ENCODE measurements at places on chromosomes 7 and 10.
A peak's percentile ranks its signal among the peaks of the same experiment; 100 is the strongest.

- no peak for DNase-seq
Measured at GRCh38 chr7:38679419-38679818, 48.2 kb upstream of the AMPH start.

DNA sequence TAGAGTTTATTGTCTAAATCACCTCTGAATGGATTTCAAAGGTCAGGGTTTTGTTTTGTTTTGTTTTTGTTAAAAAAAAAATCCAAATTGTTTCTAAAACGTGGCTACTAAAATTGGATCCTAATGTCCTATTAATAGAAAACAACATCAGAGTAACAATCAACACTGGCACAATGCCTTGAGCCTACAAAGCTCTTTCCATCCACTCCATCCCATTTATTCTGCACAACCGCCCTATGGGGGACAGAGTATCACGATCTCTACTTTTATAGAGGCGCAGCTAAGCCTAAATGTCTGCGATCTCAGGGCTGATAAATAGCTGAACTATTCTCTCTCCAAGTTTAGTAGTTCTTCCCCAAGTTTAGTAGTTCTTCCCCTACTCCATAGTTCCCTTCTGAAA lies 78.8 kb downstream of the FGFR2 start:
- DNase-seq = no peak

DNA sequence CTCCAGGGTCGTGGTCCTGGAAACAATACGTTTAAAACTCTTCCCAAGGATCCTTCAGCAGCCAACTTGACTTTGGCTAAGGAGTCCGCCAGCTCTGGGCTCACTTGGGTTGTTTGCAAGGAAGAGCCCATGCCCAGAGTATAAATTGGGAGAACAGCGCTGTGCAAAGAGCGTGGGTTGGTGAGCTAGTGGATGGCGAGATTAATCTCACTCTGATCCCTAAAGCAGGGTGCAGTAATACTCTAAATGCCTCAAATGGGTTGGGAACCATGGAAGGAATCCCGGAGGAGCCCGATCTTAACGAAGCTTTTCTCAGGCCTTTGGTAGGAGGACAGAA lies 495 bp upstream of the SDHAF3 start:
- DNase-seq = no peak

GRCh38 chr10:30573721-30574431 lies 55.7 kb downstream of the LYZL2 start:
- no peak for DNase-seq

DNA sequence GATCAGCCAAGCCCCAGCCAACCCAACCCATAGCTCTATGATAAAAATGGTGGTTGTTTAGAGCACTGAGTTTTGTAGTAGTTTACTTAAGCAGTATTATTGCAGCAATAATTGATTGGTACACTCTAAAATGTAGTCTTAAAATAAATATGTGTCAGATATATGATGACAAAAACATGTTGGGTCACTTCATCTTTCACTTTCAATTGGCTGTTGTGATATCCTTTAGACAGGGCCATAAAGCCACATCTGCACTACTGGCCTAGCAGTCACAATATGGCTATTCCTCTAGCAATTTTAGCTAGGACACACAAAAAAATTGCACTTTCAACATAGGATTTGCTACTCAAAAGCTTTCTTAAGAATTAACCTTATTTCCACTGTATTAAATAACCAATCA lies 5.9 kb upstream of the CAV1 start:
- no peak for DNase-seq

DNA sequence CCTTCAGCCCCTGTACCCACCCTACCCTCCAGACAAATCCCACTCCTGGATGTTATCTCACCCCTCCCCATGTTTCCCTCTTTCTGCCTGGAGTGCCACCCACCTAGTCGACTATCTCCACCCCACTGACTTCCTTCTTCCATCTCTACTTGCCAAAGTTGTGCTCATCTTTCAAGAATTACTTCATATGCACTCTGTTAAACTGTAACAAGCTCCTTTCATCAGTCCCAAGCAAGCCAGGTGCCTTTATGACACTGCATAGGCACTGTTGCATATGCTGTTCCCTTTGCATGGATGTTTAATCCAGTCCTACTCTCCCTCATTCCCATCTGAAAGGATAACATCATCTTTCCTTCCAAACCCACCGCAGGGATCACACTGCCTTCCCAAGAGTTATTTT lies 8.9 kb upstream of the CDK1 start:
- no peak for DNase-seq

GRCh38 chr10:72014785-72015480 lies 50.7 kb downstream of the CHST3 start:
- DNase-seq = no peak

GRCh38 chr7:92072121-92072520 lies 62.2 kb downstream of the CYP51A1 start:
- DNase-seq = no peak

DNA sequence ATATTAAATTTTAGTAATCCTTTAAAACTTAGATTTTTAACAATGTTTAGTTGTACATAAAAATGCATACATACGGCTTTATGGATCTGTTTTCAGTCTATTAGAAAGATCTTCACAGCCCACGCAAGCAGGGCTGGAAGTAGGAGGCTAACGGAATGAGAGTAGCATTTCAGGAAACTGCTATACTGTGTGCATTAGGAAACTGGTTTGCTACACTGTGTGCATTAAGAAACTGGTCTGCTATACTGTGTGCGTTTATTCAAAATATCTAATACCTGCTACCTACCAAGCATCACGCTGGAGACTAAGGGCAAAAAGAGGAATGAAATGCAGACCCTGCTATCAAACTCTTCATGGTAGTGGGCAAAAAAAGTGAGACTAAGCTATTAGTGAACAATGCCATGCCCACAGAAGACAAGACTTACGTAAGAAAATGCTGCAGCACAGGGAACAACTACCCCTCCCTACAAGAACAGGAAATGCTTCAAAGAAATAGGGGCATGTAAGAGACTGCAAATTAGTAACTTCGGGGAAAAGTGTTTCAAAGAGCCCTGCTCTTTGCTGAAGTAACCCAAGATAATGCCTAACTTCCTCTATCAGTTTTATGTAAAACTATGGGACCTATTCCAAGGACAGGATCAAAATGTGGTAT lies 11.3 kb downstream of the RAB11FIP2 start:
- DNase-seq = peak; percentile 5

GRCh38 chr10:43671659-43672531 lies 23.2 kb upstream of the ZNF32 start:
- DNase-seq = peak; percentile 73

- no peak for DNase-seq
Measured at GRCh38 chr7:49294611-49295010, 370.3 kb downstream of the CDC14C start.

DNA sequence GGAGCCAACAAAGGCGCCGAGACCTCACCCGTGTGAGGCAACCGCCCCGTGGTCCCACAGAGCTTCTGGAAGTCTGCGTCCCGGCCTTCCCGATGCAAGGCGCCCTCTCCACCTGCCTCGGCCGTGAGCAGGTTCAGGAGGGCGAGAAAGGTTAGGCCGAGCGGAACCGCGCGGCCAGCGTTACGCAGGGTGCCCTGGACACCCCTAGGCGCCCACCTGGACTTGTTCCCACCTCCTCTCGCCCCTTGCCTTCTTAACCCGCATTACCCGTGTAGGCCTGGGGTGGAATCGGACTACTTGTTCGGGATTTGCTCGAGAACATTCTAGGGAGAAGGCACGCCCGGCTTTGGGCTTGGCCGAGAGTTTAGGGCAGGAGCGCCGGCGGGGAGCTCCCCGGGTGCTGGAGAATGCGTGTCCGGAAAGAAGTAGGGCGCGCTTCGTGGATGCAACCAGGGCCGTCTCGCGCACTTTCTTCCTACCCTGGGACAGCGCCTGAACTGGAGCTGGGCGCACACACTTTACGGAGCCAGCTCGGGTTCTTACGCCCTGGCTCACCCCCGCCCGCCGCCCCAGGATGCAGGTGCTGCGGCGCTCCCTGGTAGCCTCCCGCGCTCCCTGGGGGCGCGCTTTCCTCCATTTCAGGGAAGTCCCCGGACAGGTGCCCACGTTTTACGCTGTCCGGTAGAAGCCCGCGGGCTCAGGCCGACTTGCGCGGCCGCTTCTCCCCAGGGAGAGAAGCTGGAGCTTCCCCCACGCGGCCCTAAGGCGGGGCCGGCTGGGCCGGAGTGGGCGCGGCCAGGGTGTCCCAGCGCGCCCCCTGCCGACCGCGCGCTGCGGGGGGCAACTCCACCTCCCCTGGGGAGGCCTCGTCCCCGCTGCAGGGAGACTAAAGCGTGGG lies 74.5 kb downstream of the INSIG1 start:
- no peak for DNase-seq

DNA sequence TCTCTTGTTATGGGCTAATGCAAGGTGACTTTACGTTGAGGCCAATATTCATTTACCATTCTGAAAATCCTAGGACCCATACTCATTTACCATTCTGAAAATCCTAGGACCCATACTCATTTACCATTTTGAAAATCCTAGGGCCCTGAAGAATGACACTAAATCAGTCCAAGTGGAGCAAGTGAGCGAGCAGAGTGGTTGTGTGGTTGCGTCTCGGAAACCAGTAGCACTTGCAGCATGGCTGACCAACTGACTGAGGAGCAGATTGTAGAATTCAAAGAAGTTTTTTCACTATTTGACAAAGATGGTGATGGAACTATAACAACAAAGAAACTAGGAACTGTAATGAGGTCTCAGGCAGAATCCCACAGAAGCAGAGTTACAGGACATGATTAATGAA lies 6.9 kb downstream of the SAR1A start:
- DNase-seq = no peak

- no peak for DNase-seq
Measured at GRCh38 chr7:34128762-34129161, 223.4 kb downstream of the BMPER start.

DNA sequence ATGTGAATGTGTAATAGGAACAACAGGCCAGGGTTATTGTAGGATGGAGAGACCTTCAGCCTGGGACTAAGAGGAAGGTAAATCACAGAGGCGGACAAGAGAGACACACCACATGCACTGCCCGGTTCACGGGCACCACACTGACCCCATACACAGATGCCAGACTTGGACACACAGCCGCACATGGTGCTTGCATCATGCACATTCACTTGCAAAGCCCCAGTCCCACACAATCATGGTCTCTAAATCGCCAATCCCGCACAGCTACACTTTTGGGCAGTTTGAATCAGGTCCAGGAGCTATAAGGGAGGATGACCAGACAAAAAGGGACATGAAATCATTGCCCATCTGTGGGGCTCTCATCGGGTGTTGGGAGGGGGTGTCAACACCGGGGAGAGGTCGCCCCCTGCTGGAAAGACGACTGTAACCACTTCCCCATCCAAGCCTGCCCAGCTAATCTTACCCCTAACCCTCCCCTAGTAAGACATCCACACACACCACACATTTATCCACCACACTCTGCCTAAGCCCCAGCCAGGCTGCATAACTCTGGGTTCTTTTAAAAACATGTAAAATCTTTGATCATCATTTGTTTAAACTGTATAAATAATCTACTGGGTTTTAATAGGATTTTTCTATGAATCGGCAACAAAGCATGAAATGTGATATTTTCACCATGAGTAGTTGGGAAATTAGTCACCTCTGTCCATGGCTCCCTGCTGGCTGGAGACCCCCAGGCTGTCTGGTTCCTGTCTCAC lies 40.5 kb upstream of the SLF2 start:
- peak; percentile 36 for DNase-seq

- no peak for DNase-seq
Measured at GRCh38 chr10:72252972-72253371, 20.8 kb upstream of the DDIT4 start.

- DNase-seq = no peak
Measured at GRCh38 chr10:37495415-37495814, 362.0 kb downstream of the ZNF248 start.

- no peak for DNase-seq
Measured at GRCh38 chr10:37289833-37290464, 164.6 kb downstream of the ANKRD30A start.
